ENCODE measurements at places on chromosomes 16 and 17. TPM values are rescaled to one million over a fixed set of nuclear protein-coding genes. Genes with fewer than 3 reads are reported as not detected.

DNA sequence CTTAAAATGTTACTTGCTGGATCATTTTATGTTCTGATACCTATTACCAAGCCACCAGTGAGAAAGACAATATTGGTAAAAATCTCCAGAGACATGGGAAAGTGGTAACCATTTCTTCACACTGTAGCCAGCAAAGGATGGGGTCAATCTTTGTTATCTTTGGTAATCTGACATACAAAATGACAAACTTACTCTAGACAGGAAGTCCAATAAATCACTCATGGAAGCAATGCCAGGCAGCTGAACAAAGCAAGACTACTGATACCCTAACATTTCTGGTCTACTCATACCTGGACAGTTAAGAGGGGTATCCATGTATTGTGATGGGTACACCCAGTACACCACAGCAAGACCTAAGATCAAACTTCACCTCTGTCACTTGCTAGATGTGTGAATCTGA is 19.0 kb downstream of the GRB2 start:
- DNase-seq: no peak
- peaks cover 7% of the 10 kb centered on the region for H3K4me1 ChIP-seq
- no peaks in the 10 kb centered on the region for H3K27me3 ChIP-seq
- no peaks in the 10 kb centered on the region for H3K36me3 ChIP-seq

DNA sequence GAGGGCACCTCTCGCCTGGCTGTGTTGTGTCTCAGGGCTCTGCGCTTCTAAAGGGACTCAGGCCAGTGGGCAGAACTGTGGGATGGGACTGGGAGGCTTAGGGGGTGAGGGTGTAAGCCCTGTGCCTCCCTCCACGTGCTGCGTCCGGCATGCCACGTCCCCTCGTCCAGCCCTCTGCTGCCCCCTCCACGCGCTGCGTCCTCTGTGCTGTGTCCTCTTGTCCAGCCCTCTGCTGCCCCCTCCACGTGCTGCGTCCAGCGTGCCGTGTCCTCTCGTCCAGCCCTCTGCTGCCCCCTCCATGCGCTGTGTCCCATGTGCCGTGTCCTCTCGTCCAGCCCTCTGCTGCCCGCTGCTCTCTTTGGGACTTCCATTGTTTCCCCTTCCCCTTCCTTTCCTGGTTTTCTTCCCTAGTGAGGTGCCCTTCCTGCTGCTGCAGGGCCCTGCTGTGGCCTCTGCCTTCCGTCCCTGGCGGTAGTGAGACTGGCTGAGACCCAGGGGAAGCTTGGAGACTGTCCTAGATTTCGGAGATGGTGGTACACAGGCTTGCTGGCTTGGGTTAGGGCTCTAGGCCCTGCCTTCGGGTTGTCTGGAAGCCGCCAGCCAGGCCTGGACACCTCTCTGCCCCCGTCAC is 6.4 kb upstream of the ZNF750 start:
- no peaks in the 10 kb centered on the region for H3K4me1 ChIP-seq
- DNase-seq: no peak
- no peaks in the 10 kb centered on the region for H3K27me3 ChIP-seq

GRCh38 chr16:86673090-86673955 is 95.0 kb downstream of the FOXL1 start:
- H3K36me3 ChIP-seq: no peaks in the 10 kb centered on the region
- no peaks in the 10 kb centered on the region for H3K27me3 ChIP-seq
- H3K27ac ChIP-seq: no peak overlapping the region
- H3K4me1 ChIP-seq: no peaks in the 10 kb centered on the region
- DNase-seq: no peak
- H3K4me3 ChIP-seq: no peak overlapping the region

DNA sequence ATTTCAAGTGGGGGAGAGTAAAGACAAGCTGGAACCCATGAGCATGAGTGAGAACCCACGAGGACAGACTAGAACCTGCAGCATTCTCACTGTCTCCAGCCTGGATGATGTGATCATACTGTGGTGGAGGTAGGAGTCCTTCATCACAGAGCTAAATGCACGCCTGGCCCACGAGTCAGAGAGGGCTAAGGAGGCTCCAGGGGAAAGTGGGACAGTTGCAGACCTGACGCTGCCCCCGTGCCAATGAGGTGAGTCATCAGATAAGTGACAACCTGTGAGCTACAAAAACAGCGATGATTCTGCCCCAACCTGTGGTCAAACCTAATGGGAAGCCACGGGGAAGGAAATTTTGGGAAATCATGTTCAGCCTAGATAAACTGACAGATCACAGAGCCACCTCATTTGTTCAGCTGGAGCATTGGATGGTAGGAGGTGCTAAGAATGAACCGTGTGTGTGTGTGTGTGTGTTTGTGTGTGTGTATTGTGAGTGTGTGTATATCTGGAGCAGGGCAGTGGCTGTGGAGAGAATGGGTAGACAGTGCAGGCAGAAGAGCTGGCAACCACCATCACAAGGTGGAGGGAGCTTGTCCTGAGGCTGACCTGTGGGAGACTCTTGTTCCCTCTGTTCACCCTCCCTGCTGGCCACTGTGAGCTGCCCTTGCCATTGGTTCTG is 131.8 kb downstream of the UTP18 start:
- H3K4me1 ChIP-seq: no peaks in the 10 kb centered on the region
- no peak for DNase-seq
- no peaks in the 10 kb centered on the region for H3K36me3 ChIP-seq
- H3K4me3 ChIP-seq: no peak overlapping the region
- no peak overlapping the region for H3K27ac ChIP-seq

- no peak for DNase-seq
- no peaks in the 10 kb centered on the region for H3K27me3 ChIP-seq
- no peak overlapping the region for H3K4me3 ChIP-seq
- no peak overlapping the region for H3K27ac ChIP-seq
These were observed 62.5 kb downstream of the N4BP1 start for GRCh38 chr16:48547530-48547929.

DNA sequence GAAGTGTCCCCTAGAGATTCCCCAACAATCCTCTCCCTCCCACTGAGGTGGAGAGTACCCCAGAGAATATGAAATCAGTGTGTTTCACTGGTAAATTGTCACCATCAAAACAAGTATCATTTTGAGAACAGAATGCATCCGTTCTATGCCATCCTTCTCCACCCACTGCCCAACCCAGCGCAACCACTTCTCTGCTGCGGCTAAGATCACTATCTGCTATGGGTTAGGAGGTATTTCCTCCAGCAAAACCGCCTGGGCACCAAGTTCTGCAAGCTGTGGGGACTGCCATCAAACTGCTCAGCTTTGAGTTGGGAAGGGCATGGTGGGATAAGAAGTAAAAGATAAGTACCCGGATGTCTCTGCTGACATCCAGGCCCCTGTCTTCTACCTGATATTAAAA is 24.4 kb downstream of the CNTNAP1 start:
- no peak overlapping the region for H3K27ac ChIP-seq
- H3K36me3 ChIP-seq: peaks cover 7% of the 10 kb centered on the region
- no peak overlapping the region for H3K4me3 ChIP-seq
- no peaks in the 10 kb centered on the region for H3K4me1 ChIP-seq

DNA sequence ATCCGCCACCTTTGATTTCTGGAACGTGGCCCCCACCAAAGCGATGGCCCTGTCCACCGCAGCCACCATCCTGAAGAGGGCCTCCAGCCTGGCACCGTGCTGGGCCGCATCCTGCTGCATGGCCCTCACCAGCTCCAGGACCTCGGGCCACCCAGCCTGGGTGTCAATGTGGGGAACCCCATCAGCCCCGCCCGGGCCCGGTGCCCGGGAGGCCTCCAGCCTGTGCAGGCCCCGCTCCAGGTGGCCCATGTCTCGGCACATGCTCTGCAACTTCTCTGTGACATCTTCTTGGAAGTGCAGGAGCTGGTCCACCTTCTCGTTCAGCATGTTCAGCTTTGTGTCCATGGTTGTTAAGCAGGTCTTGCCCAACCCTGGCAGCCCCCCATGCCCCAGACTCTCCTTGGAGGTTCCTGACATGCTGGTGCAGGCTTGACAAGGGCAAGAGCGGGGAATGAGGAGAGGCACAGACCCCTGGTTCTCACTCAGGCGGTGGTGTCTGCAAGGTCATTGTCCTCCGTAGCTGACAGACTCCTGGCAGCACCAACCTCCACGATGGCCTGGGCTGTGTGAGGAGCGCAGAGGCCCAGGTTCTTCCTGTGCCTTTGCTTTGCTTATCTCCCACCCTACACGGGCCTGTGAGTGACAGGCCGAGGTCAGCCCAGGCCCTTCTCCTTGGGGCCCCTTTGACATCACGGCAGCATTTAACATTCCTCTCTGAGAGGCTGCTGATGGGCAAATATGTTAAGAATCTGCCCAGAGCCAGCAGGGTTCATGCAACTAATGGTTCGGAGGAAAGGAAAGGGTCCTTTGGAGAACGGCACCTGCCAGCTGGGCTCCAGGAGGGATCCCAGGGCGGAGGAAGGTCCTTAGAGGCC is at the start of gene MYLK3:
TSS of gene MYLK3 (minus strand) at position 568 of the 875 bp plus-strand sequence. CDS start at position 417, 151 bp downstream.
- no peaks in the 10 kb centered on the region for H3K4me1 ChIP-seq
- H3K27ac ChIP-seq: no peak within 1 kb of the TSS
- H3K36me3 ChIP-seq: no peaks in the 10 kb centered on the region
- no peak within 1 kb of the TSS for H3K4me3 ChIP-seq
- DNase-seq: no peak
- H3K27me3 ChIP-seq: no peaks in the 10 kb centered on the region

GRCh38 chr16:53839150-53839549 is 135.2 kb downstream of the FTO start:
- no peaks in the 10 kb centered on the region for H3K27me3 ChIP-seq
- H3K4me3 ChIP-seq: no peak overlapping the region
- no peaks in the 10 kb centered on the region for H3K4me1 ChIP-seq
- H3K27ac ChIP-seq: no peak overlapping the region

- no peak overlapping the region for H3K27ac ChIP-seq
- no peaks in the 10 kb centered on the region for H3K27me3 ChIP-seq
- no peak overlapping the region for H3K4me3 ChIP-seq
- no peaks in the 10 kb centered on the region for H3K4me1 ChIP-seq
These were observed 40.6 kb downstream of the ELAC2 start for GRCh38 chr17:12977008-12977751.

GRCh38 chr17:1713878-1714426 is 3.8 kb upstream of the TLCD2 start:
- peak overlapping the region; percentile 85 for H3K4me3 ChIP-seq
- H3K36me3 ChIP-seq: peaks cover 18% of the 10 kb centered on the region
- peak overlapping the region; percentile 100 for H3K27ac ChIP-seq
- no peaks in the 10 kb centered on the region for H3K27me3 ChIP-seq
- no peak for DNase-seq

- DNase-seq: no peak
- H3K4me3 ChIP-seq: no peak overlapping the region
- H3K36me3 ChIP-seq: no peaks in the 10 kb centered on the region
- no peak overlapping the region for H3K27ac ChIP-seq
These were observed 65.2 kb downstream of the SNX20 start for GRCh38 chr16:50615891-50616290.

DNA sequence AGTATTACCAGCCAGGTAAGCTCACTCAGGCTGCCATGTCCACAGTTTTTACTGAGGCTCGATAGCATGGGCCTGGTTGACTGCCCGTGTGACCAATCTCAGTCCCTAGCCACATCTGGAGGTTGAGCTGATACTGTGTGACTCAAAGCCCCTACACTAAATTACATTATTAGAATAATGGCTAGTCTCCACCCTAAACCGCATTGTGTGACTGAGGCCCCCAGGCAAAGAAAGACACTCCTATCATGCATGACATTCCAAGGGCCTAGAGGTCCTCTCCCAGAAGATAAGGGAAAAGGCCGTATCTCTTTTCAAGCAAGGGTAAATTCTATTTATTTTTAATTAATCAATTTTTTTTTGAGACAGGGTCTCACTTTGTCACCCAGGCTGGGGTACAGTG is 505.3 kb downstream of the HAPSTR1 start:
- DNase-seq: no peak
- H3K4me1 ChIP-seq: no peaks in the 10 kb centered on the region
- no peak overlapping the region for H3K27ac ChIP-seq
- H3K4me3 ChIP-seq: no peak overlapping the region
- H3K27me3 ChIP-seq: no peaks in the 10 kb centered on the region

DNA sequence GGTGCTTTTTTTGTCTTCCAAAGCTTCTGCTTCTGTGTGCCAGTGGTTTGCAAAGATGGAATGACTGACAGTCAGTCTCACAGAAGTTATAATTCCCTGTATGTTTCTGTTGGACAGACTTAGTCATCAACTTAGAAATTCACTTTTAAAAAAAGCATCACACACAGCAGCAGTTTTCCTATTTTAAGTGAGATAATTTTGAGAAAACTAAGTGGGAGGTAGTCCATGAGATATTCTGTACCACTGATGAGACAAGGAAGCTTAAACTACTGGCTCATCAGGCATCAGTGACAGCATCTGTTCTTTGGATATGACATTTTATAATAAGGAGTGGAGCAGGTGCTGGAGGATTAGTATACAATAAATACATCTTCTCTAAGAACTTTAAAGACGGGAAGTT is 20.0 kb downstream of the CNP start:
- no peak overlapping the region for H3K4me3 ChIP-seq
- H3K4me1 ChIP-seq: no peaks in the 10 kb centered on the region
- DNase-seq: no peak
- no peak overlapping the region for H3K27ac ChIP-seq
- H3K27me3 ChIP-seq: no peaks in the 10 kb centered on the region
- peaks cover 2% of the 10 kb centered on the region for H3K36me3 ChIP-seq

GRCh38 chr17:29005936-29006511 is at the start of gene SEZ6:
Gene SEZ6, minus strand, starts transcription at chr17:29006033. Its CDS starts 164 bp downstream, at chr17:29005869.
- H3K4me3 ChIP-seq: no peak within 1 kb of the TSS
- H3K4me1 ChIP-seq: peaks cover 13% of the 10 kb centered on the region
- H3K36me3 ChIP-seq: no peaks in the 10 kb centered on the region
- DNase-seq: no peak

DNA sequence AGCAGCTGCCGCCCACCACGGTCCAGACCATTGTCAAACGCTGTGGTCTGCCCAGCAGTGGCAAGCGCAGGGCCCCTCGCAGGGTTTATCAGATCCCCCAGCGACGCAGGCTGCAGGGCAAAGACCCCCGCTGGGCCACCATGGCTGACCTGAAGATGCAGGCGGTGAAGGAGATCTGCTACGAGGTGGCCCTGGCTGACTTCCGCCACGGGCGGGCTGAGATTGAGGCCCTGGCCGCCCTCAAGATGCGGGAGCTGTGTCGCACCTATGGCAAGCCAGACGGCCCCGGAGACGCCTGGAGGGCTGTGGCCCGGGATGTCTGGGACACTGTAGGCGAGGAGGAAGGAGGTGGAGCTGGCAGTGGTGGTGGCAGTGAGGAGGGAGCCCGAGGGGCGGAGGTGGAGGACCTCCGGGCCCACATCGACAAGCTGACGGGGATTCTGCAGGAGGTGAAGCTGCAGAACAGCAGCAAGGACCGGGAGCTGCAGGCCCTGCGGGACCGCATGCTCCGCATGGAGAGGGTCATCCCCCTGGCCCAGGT is 13.0 kb downstream of the SLC52A1 start:
- no peaks in the 10 kb centered on the region for H3K27me3 ChIP-seq
- H3K4me3 ChIP-seq: no peak overlapping the region
- H3K36me3 ChIP-seq: peaks cover 8% of the 10 kb centered on the region
- no peaks in the 10 kb centered on the region for H3K4me1 ChIP-seq
- no peak for DNase-seq

GRCh38 chr17:50180620-50181019 is 14.8 kb downstream of the SGCA start:
- H3K36me3 ChIP-seq: no peaks in the 10 kb centered on the region
- no peak for DNase-seq
- H3K27me3 ChIP-seq: no peaks in the 10 kb centered on the region

GRCh38 chr17:16107165-16107770 is 107.6 kb downstream of the TTC19 start:
- peaks cover 5% of the 10 kb centered on the region for H3K4me1 ChIP-seq
- no peaks in the 10 kb centered on the region for H3K27me3 ChIP-seq
- H3K27ac ChIP-seq: no peak overlapping the region
- no peak for DNase-seq
- H3K36me3 ChIP-seq: no peaks in the 10 kb centered on the region

Gene ASGR1
- total RNA-seq: 1.5 TPM

Gene IGF2BP1
- total RNA-seq: not detected

Gene E2F4
- total RNA-seq: 60.1 TPM

Gene UTP4
- total RNA-seq: 17.6 TPM

Gene CA4
- 1.2 TPM for total RNA-seq

Gene TOM1L1
- total RNA-seq: 27.4 TPM
